ENCODE measurements at places on chromosomes 13 and 19. TPM values are rescaled to one million over a fixed set of nuclear protein-coding genes. Genes with fewer than 3 reads are reported as not detected.

The CYSLTR2 gene
- total RNA-seq = not detected

The ZFP82 gene
- total RNA-seq = 7.3 TPM

The MAG gene
- total RNA-seq = not detected

The ZNF43 gene
- 9.4 TPM for total RNA-seq

The KIR2DL1 gene
- not detected for total RNA-seq

The ZNF296 gene
- under 0.01 TPM for total RNA-seq

The MUC16 gene
- not detected for total RNA-seq
